ENCODE measurements at places on chromosomes 12 and 14.

GRCh38 chr12:124147575-124147974 is 147.3 kb upstream of the RFLNA start:
- no peak for DNase-seq

- DNase-seq = peak; percentile 17
Measured at GRCh38 chr12:69688471-69689427, 10.4 kb downstream of the BEST3 start.

GRCh38 chr14:32014057-32014456 is 63.0 kb upstream of the ARHGAP5 start:
- no peak for DNase-seq

DNA sequence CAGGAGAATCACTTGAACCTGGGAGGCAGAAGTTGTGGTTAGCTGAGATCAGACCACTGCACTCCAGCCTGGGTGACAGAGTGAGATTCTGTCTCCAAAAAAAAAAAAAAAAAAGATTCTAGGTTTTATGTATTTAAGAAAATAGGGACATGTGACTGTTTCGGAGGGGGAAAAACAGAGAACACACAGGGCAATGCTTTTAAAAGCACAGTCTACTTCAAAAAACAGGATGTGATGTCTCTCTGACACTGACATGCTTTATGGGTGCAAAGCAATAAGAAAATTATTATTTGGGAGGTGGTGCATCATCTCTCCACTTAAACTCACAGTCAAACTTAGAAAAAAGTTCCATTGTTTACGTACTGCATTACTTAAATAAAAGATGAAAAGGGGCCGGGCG is 28.7 kb downstream of the CLIP1 start:
- no peak for DNase-seq

GRCh38 chr14:71931492-71932228 is 569 bp upstream of the RGS6 start:
- DNase-seq = no peak

DNA sequence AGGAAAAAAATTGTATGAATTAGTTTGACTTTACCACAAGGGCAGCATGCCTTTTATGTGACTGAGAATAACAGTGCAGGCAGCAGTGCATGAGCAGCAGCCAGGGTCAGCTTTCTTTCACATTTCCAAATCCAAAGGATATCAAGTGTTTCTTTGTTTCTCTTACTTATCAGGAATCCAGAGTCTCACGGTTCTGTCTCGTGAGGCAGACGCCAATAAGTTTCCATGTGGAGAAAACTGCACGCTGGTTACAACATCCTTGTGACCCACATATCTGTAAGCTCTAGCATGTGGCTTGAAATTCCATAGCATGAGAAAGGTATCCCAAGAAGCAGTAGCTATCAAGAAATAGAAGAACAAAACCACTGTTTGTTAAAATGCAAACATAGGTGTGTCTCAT is 27.6 kb downstream of the GALNT4 start:
- DNase-seq = no peak

DNA sequence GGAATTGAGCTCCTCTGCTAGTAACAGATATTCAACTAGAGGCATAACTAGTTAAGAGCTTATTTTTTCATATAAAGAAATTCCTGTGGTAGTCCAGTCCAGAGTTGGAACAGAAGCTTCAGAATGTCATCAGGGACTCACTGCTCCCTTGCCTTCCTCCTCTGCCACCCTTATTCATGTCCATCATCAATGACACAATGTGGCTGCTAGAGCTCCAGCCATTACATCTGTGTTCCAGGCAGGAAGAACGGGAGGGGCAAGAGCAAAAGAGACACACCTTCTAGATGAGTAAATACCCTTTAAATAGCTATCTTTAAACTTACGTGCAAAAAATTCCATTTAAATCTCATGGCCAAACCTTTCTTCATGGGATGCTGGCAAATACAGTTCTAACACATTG is 47.3 kb upstream of the HMGA2 start:
- DNase-seq = no peak

DNA sequence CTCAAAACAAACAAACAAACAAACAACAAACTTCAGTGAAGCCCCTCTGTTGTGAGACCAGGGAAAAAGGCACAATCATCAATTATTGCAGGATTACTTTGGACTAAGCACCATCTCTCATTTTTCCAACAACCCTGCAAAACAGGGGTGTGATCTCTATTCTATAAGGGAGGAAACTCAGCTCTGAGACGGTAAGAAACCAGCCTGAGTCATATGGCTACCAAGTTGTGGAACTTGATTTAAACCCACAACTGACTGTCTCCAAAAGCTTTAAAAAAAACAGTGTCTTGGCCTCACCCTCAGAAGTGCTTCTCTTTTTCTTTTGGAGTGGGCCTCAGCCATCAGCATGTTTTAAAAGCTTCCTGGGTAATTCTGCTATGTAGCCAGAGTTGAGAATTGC is 49.8 kb downstream of the RIN3 start:
- DNase-seq = no peak

GRCh38 chr12:52741375-52742195 is 35.6 kb downstream of the KRT76 start:
- DNase-seq = no peak

Measured in CD4-positive, alpha-beta T cell treated with Interleukin-15 for 1 hour (primary cell).